Mesothelial cell of epicardium (in vitro differentiated cells): ENCODE measurements at places on chromosomes 13 and 19. TPM values are rescaled to one million over a fixed set of nuclear protein-coding genes. Genes with fewer than 3 reads are reported as not detected.

Gene TYROBP
- not detected in 3 replicates for total RNA-seq

DNA sequence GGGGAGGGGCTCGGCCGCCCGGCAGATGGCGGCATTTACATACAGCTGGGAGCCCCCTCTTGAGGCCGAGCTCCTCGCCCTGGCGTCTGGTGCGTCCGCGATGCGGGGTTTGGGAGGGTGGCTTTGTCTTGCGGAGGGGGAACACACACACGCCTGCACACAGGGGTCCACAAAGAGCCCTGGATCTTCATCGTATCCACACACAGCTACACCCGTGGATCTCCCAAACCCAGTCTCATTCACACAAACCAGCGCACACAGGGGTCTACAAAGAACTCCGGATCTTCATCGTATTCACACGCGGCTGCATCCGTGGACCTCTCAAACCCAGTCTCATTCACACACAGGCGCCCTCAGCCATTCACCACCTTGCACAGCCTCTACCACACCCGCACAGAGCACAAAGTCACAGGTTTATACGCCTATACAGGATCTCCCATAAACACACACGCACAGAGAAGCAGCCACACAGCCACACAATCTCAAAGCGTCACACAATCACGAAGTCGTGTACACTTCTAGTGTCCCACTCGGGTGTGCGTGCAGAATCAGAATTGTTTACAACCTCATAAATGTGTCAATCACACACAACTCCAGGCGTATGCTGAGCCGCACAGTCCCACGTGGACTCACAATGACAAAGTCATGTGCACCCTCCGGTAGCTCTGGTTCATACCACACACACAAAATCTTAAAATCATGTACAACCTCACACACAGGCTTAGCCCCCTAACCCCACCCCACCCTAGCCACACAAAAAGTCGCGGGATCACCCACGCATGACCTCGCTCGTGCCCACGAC is 550 bp upstream of the DLL3 start:
- DNase-seq, result peak; percentile 56

DNA sequence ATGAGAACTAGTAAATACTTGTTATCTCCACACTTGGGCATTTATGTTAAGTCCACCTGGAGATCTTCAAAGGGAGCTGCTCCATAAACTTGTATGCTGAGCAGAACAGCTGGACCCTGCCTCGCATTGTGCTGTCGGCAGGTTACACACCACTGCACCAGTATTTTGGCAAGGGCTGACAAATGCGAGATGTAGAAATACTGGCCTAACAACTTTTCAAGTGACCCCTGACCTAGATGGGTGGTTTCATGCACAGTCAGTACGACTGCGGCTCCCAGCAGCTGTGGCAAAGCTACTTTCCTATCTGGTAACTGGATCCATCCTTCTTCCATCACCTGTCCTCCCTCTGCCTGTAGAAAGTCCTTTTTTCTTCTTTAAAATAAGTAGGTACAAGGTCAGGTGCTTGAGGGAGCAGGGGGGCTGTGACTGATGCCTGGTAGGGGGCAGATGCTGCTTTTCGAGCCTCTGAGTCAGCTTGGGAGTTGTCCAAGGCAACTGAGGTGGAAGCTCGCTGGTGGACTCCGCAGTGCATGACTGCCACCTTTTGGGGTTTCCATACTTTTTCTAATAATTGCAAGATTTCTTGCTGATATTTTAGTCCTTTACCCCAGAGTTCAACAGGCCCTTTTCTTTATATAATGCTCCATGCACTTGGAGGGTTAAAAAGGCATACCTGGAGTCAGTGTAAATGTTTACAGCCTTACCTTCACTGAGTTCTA is 86.8 kb downstream of the SLC25A15 start:
- DNase-seq, result no peak

Gene SERTM1
- total RNA-seq, result 2.5 to 3.1 TPM (median 2.6 TPM) in 3 replicates

Gene VSTM2B
- not detected in 3 replicates for total RNA-seq

Gene PDX1
- not detected in 3 replicates for total RNA-seq

Gene ITGBL1
- total RNA-seq, result 0.07 to 0.09 TPM in 2 of 3 replicates, not detected in the other

Gene KCNJ14
- total RNA-seq, result 2.7 to 2.8 TPM (median 2.8 TPM) in 3 replicates

Gene OVOL3
- total RNA-seq, result not detected in 3 replicates
